ENCODE measurements at places on chromosomes 1 and 21. TPM values are rescaled to one million over a fixed set of nuclear protein-coding genes. Genes with fewer than 3 reads are reported as not detected.

Gene KIF17
- total RNA-seq = 11.8 TPM

Gene RUNX3
- total RNA-seq = not detected

Gene HES3
- total RNA-seq = not detected

Gene HAO2
- total RNA-seq = not detected

Gene CHODL
- 0.10 TPM for total RNA-seq

Gene GALNT2
- total RNA-seq = 61.7 TPM

Gene BSDC1
- 60.4 TPM for total RNA-seq

Gene CD52
- not detected for total RNA-seq

Gene IL20
- total RNA-seq = not detected

Gene MATN1
- total RNA-seq = under 0.01 TPM

Gene OR2G6
- not detected for total RNA-seq

Gene KCNE2
- not detected for total RNA-seq

Gene PGBD5
- not detected for total RNA-seq

Gene GJB4
- not detected for total RNA-seq

Gene OR2T11
- not detected for total RNA-seq

Gene GUCA2A
- total RNA-seq = not detected

Gene F13B
- total RNA-seq = not detected
